ENCODE measurements at places on chromosomes 5 and 9. TPM values are rescaled to one million over a fixed set of nuclear protein-coding genes. Genes with fewer than 3 reads are reported as not detected.
A peak's percentile ranks its signal among the peaks of the same experiment; 100 is the strongest.

The FAM153A gene
- not detected for polyA plus RNA-seq

The RGMB gene
- polyA plus RNA-seq, result 4.6 TPM

The RMRP gene
- polyA plus RNA-seq, result not detected

The RPS23 gene
- 3,873 TPM for polyA plus RNA-seq

The PTGDS gene
- 0.41 TPM for polyA plus RNA-seq

The MEIKIN gene
- not detected for polyA plus RNA-seq

The PCDHGA6 gene
- polyA plus RNA-seq, result not detected

The GDA gene
- polyA plus RNA-seq, result not detected

The SOHLH1 gene
- not detected for polyA plus RNA-seq

GRCh38 chr9:108043585-108043984 lies 554.0 kb upstream of the KLF4 start:
- no peak for DNase-seq

DNA sequence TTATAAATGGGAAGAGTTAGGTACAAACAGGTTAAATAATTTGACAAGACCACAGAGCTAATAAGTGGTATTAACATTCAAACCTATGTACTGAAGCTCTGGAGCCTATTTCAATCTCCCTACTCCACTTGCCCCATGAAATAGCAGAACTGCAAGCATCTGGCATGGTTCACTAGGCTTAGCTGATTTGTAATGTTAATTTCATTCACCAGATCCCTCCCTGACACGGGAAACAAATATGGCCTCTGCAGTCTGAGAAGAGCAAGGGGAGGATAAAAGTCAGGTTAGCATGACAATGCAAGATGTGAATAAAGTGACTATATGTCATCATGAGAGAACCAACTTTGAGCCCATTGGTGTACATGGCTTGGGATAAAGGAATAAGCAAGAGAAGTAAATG lies 428.8 kb downstream of the BRINP1 start:
- no peak for DNase-seq

DNA sequence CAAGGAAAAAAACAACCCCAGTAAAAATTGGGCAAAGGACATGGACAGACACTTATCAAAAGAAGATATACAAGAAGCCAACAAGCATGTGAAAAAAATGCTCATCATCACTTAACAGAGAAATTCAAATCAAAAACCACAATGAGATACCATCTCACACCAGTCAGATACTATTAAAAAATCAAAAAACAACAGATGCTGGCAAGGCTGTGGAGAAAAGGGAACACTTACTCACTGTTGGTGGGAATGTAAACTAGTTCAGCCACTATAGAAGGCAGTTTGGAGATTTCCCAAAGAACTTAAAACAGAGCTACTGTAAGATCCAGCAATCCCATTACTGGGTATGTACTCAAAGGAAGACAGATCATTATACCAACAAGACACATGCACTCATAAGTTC lies 157.4 kb downstream of the EDIL3 start:
- DNase-seq, result no peak

- DNase-seq, result no peak
These were observed 56.6 kb downstream of the GNAQ start for GRCh38 chr9:77975036-77975435.

- no peak for DNase-seq
These were observed 17.7 kb downstream of the MLLT3 start for GRCh38 chr9:20604562-20604961.

DNA sequence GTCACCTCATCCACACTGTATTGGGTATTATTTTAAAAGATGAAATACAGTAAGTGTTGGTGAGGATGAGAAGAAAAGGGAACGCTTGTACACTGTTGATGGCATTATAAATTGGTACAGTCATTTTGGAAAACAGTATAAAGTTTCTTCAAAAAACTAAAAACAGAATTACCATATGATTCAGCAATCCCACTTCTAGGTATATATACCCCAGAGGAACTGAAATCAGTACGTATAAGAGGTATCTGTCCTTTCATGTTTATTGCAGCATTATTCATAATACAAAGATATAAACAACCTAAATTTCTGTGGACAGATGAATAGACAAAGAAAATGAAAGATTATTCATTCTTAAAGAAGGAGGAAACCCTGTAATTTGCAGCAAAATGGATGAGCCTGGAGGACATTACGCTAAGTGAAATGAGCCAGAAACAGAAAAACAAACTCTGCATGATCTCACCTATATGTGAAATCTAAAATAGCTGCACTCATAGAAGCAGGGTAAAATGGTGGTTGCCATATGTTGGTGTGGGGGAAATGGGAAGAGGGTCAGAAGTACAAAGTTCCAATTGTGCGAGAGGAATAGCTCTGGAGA lies 191.6 kb downstream of the TRIM36 start:
- DNase-seq, result no peak

DNA sequence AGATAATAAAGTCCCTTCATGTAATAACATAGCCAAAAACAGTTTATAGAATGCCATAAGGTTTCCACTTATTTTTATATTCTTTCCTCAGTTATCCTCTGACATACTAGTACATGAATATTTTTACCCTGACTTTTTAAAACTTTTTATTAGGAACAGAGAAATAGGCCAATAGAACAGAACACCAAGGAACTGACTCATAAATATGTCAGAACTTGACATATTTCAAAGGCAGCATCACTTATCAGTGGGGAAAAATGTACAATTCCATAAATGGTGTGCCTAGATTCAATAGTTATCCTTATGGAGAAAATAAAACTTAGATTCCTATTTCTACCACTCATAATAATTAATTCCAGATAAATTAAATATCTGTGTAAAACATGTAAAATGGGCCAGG lies 9.4 kb downstream of the STARD4 start:
- DNase-seq, result no peak

- no peak for DNase-seq
These were observed 29.5 kb downstream of the CCNH start for GRCh38 chr5:87383216-87383615.

- no peak for DNase-seq
These were observed 171.3 kb downstream of the ACTL7B start for GRCh38 chr9:108684288-108685025.

DNA sequence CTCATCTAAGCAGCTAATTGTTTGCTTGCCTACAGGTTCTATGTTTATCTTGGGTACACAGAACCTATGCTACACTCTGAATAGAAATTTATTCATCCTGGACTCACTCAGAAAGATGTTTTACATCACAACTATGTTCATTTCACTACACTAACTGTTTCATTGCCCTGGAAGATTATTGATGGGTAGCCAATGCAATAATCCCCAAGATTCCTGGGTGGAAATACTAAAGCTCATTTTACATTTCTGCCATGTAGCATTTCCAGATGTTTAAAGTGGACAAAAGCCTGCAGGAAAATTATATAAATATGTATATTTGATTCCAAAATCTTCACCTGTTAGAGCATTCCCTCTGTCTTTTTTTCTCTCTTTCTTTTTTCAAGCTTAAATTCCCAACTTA lies 51.9 kb upstream of the IL7R start:
- no peak for DNase-seq

GRCh38 chr5:133439859-133440258 lies 172.5 kb downstream of the FSTL4 start:
- no peak for DNase-seq

- DNase-seq, result peak; percentile 59
These were observed 4.8 kb downstream of the SUB1 start for GRCh38 chr5:32589942-32590869.

DNA sequence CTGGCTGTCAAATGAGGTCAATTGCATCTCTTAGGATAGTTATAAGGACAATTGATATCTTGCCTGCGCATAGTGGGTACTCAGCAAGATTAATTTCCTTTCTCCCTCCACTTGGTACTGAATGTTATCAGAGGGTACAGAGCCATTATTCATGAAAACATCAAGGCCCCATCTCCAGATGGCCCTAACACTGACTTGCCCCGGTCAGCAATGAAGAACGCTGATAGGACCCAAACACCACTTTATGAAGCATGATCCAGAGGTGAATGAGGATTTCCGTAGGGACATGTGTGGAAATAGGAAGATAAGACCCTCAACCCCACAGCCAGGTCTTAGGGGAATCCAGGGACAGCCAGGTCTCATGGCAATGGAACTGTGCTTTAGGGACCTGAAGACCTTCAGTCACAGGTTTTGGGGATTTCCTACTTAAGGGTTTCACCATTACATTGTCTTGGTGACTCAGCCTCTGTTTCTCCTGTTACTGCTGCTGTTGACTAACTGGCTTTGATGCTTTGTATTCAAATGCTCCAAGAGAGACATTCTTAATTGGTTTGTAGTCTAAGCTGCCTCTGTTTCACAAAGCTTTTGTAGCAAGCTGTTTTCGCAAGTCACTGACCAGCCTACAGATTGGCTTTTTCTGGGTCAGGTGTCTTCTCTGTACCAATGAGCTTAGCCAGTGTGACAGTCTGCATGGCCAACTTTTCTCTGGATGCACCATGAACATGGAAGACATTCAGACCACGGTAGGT lies 35.3 kb upstream of the IQGAP2 start:
- no peak for DNase-seq

DNA sequence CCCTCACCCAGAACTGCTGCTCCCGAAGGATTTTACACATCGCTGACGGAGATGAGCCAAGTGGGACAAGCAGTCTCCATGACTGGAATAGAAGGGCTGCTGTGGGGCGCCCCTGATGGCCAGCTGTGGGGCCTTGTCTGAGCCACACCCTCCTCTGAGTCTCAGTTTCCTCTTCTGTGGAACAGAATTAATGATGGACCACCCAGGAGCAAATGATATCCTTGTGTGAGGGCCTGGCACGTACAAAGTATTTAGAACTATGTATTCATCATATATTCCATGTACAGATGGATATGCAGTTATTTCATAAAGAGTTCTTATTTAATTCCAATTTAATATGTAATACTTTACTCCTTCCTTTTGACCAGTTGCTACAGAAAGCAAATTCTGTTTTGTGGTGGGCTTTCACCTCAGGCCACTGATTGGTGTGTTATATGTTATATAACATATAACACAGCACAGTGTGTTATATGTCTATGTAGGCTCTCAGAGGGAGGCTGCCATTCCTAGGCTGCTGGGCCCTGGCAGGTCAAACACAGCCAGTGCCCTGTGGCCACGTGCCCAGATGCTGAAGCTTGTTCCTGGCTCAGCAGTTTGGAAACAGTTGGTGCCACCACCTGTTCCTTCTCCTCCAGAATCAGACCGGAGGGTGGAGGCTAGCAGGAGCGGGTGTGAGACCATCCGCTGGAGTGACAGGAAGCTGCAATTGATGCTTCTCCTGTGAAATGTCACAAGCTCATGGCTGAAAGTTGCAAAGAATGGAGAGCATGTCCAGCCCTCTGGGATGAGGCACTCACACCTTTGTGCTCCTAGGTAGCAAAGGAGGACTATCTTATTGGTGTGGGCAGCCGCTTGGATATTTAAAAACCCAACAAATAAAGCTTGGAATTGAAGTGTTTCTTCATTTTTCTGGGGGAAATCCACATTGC lies 4.4 kb upstream of the FGD3 start:
- DNase-seq, result no peak
